Sciatic nerve (tissue), 2 donors: ENCODE measurements at places on chromosomes 1 and 21. TPM values are rescaled to one million over a fixed set of nuclear protein-coding genes. Genes with fewer than 3 reads are reported as not detected.

- DNase-seq, result no peak
Measured at GRCh38 chr1:61523229-61523628, 201.7 kb downstream of the TM2D1 start.

DNA sequence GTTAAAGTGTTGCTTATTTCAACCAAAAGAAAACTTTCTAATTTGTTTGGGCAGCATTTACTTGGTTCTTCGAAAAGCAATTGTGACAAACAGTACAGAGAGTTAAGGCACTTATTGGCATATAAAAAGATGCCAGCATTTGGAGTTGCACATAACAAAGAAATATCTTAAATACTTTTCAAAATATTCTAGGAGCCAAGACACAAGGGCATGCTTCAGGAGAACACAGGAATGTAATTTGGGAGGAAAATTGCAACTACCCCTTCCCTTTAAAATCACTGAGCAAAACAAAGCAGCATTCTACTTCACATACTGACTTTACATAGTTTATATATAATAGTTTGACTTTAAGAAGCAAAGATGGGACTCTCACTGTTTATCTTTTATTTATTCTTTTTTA, 4.6 kb upstream of the TIE1 start:
- no peak for DNase-seq

DNA sequence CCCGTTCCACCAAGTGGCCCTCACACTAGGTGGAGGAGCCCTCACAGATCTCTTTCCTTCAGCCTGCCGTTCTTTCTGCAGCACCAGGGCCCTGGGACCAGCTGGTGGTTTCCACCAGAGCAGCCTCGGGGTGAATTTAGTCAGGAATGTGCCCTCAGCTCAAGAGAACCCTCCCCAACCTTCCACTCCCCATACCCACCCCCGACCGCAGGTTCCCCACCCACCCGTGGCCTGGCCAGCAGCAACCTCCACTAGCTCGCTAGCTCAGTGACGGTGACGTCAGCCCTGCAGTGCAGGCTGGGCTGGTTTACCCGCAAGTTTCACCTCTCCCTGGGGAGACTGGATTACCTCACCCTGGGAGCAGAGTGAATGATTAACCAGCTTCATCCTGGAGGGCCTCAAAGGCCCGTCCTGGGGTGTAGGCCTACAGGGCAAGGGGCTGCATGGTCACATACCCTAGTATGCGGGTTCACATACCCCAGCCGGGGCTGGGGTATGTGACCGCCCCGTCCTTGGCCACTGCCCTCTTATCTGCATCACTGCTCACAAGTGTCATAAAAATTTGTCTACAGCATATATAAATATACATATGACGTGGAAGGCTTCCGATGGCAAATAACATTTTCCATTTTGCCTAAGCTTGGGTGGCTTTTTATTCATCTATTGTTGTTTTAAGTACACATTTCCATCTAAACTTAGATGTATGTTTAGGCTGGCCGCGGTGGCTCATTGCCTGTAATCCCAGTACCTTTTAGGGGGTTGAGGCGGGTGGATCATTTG, 24.5 kb downstream of the ELF3 start:
- DNase-seq, result peak; percentile 87

The CNN3 gene
- total RNA-seq, result 419 TPM

- no peak for DNase-seq
Measured at GRCh38 chr1:64962441-64962840, 3.9 kb downstream of the JAK1 start.

The VSIG8 gene
- not detected for total RNA-seq

The FLG2 gene
- total RNA-seq, result not detected

The VASH2 gene
- total RNA-seq, result 0.94 TPM

- DNase-seq, result no peak
Measured at GRCh38 chr1:91754348-91754747, 131.6 kb downstream of the TGFBR3 start.

DNA sequence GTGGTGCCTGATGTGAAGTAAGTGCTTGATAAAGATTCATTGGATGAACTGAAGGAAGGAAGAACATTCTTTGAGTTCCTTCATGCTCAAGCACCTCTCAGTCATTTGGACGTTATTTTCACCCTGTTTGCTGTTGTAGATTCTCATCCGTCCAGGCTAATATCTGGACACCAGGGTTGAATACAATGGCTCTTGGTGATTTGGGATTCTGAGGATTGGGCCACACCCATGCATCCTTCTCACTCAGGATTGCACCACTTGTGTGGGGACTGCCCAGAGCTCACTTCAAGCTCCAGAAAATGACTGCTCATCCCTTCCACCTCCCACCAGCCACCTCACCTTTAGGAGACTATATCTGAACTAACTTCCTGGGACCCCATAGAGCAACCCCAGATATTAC, 117.1 kb upstream of the IPO9 start:
- DNase-seq, result peak; percentile 38

DNA sequence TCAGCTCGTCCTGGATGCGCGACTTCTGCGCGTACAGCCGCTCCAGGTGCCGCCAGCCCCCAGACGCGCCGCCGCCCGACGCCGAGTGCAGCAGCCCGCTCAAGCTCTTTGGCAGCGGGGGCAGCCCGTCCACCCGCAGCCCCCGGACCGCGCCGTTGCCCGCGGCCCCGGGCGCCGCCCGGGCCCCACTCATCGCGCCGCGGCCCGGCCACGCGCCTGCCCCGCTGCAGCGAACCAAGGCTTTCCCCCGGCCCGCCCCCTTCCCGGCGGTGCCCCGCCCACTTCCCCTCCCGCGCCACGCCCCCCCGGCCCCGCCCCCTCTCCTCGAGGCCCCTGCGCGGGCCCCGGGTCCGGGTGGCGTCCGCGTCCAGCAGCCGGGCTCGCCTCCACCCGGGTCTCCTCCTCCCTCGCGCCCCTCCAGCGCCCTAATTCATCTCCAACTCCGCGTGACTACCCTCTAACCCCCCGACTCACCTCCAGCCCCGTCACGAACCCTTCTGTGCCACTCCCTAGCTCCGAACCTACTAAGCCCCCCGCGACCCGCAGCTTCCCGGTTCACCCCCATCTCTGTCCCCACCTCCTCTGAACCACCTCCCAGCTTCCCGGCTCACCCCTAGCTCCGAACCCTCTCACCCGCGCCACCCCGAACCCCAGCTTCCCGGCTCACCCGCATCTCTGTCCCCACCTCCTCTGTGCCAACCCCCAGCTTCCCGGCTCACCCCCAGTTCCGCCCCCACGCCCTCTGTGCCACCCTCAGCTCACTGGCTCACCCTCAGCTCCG, at the start of gene FAM89A:
FAM89A (minus strand) TSS at position 236 of the 781 bp plus-strand sequence; CDS start at position 193, 43 bp downstream.
- DNase-seq, result peak; percentile 85

GRCh38 chr1:65866439-65866838, 73.7 kb downstream of the PDE4B start:
- no peak for DNase-seq

GRCh38 chr1:94723894-94724293, 96.3 kb upstream of the SLC44A3 start:
- DNase-seq, result no peak

The TAGLN2 gene
- total RNA-seq, result 184 TPM

GRCh38 chr1:5707566-5708345, 284.5 kb downstream of the NPHP4 start:
- DNase-seq, result no peak

GRCh38 chr1:185556561-185556960, 177.6 kb upstream of the HMCN1 start:
- DNase-seq, result no peak

The PDC gene
- not detected for total RNA-seq

GRCh38 chr1:12065872-12066271, 2.8 kb downstream of the TNFRSF8 start:
- DNase-seq, result no peak

The RNF207 gene
- 26.9 TPM for total RNA-seq

DNA sequence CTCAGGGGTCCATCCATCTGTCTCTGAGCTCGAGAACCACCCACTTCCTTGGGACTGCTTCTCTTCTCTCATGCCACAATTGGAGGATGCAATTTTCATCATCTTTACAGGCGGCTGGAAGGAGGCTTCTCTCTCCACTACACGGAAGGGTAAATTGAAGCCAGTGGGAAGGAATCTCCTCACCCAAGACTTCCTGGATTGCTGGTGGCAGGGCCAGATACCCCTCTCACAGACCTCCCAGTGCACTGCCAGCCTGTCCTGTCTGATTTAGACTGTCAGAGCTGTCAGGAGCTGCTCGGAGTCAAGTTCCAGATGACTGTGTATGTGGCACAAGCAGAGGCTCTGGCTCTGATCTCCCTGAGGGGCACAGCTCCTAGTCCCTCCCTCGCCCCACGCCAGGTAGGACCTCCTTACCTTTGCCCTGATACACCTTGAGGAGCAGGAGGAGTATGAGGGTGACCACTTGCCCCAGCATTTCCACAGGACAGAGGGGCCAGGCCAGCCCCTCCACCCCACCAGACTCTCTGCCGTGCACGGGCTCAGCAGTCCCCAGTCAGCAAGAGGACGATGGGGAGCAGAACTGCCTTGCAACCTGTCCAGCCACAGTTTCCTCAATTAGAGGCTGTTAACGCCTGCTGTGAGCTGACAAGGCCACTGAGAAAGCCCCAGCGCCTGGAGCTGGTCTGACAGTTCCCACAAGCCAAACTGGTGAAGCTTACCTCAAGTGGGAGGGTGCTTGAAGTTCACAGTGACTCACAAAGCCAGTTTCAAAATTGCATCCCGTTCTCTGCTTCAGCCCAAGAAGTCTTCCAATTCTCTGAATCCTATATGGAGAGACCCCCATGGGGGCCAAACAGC, at the start of gene CD244:
CD244 (minus strand) TSS at position 685 of the 858 bp plus-strand sequence; CDS start at position 475, 210 bp downstream.
- DNase-seq, result no peak

GRCh38 chr1:53763911-53764310, 24.9 kb upstream of the GLIS1 start:
- no peak for DNase-seq

- no peak for DNase-seq
Measured at GRCh38 chr1:229397762-229398161, 36.1 kb downstream of the ACTA1 start.
